ENCODE measurements at places on chromosomes 11 and 22.

DNA sequence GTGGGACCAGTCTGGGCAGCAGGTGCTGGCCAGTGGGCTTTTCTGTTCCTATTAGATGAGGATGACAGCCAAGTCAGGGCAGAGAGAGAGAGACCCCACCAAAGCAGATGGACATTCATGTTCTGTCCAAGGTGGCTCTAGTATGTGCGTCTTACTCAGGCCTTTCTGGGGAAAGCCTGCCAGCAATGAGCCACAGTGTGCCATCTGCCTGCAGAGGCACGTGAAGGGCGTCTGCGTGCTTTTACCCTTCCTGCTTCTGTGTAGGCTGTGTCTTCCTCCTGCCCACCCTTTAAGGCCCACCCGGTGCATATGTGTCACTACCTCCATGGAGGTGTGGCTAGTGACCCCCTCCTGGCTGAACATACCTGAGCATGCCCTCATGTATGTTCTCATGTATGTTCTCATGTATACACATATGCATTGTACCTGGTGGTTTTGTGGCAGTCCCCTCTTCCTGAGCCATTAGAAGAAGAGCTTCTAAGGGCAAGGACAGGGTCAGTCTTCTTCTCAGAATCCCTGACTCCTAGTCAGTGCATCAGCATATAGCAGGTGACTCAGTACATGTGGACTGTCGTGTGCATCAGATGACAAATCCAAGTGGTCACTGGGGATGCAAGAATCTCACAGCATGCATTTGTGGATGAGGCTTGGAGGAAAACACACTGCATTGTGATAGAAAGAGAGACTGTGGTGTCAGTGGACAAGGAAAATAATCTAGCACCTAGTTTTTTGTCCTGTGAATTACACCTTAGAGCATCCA is 90.4 kb upstream of the YWHAH start:
- no peak for DNase-seq

DNA sequence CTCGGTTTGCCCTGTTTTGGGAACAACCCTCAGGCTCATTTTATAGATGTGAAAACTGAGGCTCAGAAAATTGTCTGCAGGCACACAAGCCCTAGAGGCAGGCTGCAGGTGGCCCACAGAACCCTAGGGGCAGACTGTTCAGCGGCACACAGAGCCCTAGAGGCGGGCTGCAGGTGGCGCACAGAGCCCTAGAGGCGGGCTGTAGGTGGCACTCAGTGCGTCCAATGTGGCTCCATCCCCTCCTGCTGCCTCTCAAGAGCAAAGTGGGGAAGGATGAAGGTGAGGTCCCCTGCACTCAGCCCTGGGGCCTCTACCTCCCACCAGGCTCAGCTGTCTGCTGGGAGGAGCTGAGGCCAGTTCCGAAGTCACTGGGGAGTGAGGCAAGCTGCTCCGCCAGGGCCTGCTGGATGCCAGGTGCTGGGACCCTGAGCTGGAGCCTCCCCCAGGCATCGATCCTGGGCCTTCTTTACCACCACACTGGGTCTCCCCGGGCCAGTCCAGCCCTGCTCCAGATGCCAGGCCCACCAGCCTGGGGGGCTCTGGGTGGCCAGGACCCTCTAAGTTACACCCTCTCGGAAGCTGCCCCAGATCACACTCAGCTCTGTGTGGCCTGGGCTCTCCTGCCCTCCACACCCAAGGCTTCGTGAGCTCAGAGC is 2.3 kb downstream of the ACY3 start:
- DNase-seq, result peak; percentile 38

DNA sequence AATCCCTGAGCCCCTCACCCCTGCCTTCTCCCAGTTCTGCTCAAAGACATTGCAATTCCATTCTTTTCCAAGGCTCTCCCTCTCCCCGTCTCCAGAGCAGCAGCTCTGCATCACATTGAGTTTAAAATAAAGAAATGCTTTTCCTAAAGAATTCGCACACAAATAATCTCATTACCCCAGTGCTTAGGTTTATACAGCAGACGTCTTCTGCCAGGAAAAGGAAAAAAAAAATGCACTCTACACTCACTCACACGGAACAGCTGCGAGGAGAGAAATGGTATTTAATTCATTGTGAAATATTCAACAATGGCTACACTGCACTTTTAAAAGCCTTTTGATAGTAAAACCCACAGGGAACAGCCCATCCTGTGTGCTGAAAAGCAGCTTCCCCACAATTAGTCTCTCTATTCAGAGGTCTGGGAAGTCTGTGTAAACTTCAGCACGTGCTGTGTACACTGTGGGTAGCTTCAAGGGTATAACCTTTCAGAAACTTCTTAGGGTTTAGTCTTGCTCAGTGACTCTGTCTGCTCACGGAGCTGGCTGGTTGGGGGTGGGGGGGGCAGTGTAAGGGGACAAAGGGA is 42.8 kb downstream of the ETS1 start:
- DNase-seq, result no peak

- no peak for DNase-seq
These were observed 35.1 kb downstream of the NRXN2 start for GRCh38 chr11:64687643-64688533.

DNA sequence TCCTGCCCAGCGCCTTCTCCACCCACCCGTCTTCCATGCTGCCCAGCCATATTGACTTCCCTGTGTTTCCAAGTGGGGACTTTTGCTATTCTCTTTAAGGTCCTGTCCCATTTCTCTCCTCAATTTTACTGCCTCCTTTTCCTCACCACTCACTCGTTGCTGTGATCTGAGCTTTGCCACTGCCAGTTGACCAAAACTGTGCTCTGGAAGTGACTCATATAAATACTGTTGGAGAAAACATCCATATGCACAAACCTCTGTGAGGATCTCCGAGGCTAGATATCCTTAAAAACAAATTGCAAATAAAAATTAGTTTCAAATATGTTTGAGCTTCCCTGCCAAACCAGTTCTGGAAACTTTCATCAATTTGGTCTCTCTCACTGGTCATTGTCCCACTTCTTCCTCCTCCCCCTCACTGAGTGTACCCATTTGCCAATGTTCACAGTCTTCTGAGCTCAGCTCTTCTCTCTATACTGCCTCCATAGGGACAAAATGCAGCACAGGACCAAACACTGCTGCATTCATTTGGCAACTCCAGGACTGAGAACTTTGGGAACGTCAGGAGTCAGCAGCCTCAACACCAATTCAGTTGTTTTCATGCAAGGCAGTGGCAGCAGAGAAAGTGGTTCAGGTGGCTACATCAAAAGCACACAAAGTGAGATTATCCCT is 34.0 kb upstream of the MMP13 start:
- no peak for DNase-seq

GRCh38 chr11:18384157-18384641 is 10.2 kb upstream of the LDHA start:
- no peak for DNase-seq
